WTC11 (cell line): ENCODE measurements at places on chromosomes 7 and 10.

DNA sequence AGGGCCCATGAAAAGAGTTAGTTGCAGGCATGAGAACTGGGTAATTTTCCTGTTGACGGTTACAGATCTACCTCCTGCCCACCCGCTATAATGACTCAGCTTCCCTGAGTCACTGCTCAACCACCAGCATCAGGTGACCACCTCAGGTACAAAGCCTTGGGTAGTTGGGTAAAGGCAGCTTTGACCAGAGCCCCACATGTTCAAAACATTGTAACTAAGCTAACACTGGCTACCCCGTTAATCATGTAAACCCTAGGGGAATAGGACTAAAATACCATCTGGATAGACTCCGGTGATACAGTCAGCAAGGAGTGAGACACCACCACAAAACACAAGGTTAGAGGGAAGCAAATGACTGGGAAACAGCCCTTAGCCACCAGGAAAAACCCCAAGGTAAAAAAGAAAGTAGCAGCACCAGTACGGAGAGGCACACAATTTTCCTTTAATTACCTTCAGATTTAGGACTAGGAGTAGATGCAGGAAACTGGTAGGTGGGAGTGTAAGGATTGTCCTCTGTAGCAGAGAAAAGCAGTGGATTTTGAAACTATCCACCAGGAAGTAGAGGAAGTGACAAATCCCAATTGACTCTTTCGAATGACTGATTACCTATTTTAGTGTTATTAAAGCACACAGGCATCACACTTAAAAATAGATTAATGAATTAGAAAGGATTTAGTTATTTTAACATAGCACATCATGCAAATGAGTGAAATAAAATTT, 103.5 kb upstream of the PDLIM1 start:
- no peak for DNase-seq

DNA sequence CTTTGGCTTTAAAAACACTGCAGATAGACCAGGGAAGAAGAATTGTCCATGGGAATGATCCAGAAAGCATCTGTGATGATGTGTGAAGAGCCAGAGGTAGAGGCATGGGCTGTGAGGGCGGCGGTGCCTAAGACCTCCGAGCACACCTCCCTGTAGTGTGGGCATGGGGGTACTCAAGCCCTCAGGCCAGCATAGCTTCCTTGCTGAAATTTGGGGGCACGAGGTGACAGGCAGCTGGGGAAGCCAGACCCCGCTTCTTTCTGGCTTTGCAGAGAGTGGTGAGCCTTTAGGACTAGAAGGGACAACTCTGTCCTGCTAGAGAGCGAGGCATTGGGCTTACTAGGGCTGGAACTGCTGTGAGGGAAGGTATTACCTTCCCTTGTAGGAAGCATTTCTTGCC, 187.7 kb upstream of the SH2B2 start:
- DNase-seq, result no peak

DNA sequence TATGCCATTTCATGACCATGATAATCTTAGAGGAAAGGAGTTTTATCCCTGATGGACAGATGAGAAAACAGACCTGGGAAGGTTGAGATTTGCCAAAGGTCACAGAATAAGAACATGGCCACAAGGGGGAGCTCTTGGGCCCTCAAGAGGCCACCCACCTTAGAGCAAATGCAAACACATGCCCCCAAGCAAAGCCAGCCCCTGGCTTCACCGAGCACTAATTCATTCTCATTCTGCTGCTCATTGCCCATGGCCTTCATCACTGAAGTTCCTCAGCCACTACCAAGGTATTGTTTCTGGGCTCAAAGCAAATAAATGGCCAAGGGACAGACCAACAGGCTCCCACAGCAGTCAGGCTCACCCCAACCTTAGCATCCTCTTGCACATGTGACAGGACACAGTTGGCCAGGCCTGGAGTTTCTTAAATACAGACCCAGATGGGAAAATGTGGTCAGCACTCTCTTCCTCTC, 44.2 kb downstream of the PDLIM1 start:
- peak; percentile 86 for DNase-seq

DNA sequence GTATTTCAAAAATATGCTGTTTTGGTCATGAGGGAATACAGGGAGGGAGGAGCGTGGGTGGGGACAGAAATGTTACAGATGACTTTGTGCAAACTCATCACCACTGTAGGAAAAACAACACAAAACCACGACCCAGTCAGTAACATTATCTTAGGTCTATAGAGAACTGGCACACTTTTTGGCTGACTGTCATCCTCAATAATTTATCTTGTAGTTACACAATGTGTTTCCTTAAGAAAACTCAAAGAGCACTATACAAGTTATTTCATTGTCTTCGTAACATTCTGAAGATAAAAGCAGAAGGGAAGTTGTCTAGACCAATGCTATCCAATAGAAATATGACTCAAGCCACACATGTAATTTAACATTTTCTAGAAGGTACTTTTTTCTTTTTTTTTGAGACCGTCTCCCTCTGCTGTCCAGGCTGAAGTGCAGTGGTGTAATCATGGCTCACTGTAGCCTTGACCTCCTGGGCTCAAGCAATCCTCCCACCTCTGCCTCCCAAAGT, 16.9 kb upstream of the CDK14 start:
- no peak for DNase-seq

GRCh38 chr10:10526846-10527245, 490.8 kb upstream of the CELF2 start:
- no peak for DNase-seq

DNA sequence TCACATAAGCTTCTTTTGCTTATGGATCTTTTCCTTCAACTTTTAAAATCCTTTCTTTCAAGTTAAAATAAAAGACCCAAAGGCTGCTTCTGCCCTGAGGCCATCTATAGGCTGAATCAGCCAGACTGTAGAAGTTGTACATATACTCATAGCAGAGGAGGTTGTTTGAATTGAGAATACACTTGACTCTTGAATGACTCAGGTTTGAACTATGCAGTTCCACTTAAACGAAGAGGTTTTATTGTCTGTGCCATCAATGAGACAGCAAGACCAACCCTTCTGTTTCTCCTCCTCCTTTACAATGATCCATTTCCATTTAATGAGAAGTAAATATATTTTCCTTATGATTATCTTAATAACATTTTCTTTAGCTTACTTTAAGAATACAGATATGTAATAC, 5.8 kb downstream of the ZNF365 start:
- no peak for DNase-seq

- DNase-seq, result no peak
These were observed 63.4 kb upstream of the GSDME start for GRCh38 chr7:24820730-24821044.

DNA sequence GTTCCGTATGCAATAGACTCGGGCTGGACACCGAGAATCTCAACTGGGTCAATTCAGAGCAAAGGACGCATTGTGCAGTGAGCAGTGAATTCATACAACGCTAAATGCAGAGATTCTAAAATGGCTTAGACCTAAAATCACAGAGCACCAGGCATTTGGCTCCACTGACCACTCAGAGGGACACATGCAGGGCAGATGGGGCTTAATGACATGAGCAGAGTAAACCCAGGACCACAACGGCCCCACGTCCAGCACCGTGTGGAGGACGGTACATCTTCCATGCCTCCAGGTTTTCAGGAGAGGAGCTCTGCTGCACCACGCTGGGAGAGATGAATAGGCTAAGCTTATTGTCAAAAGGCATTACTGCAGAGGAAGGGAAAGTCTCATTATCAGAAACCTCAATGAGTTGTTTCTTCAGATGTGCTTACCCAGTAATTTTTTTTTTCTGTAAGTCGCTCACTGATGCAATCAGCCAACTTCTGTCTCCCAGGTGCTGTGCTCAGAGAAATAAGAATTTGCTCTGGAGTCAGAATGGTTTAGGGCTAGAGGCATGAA, 555.0 kb downstream of the PTPRN2 start:
- no peak for DNase-seq

GRCh38 chr7:70765651-70766050, 366.3 kb upstream of the GALNT17 start:
- DNase-seq, result no peak

DNA sequence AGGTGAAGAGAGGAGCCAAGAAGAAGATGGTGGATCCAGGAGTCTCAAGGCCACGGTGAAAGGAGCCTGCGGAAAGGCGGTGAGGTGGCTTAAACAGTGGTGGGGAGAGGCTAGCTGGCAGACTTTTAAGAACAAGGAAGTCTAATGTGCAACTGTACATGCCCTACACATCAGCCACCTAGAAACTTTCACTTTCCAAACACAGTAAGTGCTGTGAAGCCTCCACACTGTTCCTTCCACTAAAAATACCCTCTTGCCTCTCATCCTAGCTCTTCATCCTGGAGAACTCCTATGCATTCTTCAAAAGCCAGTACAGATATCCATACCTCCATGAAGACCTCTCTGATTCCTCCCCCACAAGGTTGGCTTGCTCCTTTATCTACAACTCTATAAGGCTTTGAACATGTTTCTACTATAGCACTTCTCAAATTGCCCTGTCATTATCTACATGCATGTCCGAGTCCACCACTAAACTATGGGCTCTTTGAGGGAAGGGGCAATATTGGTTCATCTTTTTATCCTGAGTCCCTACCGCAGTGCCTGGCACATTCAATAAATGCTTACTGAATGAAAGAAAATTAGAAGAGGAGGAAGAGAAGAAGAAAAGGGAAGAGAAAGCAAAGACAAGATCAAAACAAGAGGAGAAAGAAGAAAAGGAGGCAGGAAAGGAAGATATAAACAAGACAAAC, 54.2 kb downstream of the DNAJC12 start:
- DNase-seq, result no peak

DNA sequence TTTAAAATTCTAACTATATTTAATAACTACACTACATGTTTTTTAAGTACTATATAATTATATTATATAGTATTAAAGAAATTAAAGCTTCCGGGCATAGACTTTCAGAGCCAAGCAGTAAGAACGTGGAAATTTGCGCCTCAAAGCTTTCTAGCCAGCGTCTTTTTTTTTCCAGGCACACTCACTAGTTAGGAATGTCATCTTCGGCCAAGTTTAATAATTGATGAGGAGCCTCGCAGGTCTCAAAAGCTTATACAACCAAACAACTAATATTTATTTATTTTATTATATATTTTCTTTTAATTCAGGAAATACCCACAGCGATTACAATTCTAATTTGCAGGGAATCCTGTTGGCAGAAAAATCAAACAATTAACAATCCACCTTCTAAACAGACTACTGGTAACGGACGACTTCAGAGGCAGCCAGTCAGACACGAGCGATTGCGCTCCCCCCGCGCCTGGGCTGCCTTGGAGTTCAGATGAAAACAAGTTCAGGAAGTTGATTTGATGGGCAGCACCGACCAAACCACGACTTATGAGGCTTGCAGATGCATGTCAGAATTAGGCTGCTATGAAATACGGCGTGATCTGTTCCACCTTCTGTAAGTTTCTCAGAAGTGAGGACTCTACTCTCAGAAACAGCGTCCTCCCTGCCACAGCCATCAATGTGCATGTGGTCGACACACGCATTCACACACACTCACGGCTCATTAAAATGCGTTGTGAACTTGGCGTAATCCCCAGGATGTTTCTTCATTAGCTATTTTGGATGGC, 431.8 kb upstream of the MGMT start:
- no peak for DNase-seq

- DNase-seq, result no peak
These were observed 183.5 kb upstream of the HABP2 start for GRCh38 chr10:113369365-113369694.

- DNase-seq, result no peak
These were observed 235.3 kb downstream of the PHF14 start for GRCh38 chr7:11208883-11209465.

- no peak for DNase-seq
These were observed 34.2 kb downstream of the C10orf67 start for GRCh38 chr10:23310404-23310803.

GRCh38 chr10:123147635-123148413, at the start of gene HMX2:
Gene HMX2 (plus strand): TSS chr10:123148136. CDS start chr10:123148379, 243 bp downstream.
- peak; percentile 83 for DNase-seq

DNA sequence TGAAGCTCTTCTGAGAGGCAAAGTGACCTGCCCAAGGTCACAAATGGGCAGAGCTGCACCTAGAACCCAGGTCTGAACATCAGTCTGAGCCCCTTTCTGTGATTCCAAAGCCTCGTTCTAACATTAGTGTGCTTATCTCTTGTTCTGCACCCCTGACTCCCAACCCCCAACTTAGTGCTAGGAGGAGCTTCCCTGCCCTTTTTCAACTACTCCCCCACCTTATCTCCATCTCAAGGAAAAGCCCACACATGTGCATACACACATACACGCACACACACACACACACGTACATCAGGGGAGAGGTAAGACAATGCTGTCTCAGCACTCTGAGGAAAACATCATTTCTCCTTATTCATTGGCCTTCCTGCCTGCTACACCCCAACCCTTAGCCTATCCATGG, 8.3 kb downstream of the PRRT4 start:
- DNase-seq, result no peak

DNA sequence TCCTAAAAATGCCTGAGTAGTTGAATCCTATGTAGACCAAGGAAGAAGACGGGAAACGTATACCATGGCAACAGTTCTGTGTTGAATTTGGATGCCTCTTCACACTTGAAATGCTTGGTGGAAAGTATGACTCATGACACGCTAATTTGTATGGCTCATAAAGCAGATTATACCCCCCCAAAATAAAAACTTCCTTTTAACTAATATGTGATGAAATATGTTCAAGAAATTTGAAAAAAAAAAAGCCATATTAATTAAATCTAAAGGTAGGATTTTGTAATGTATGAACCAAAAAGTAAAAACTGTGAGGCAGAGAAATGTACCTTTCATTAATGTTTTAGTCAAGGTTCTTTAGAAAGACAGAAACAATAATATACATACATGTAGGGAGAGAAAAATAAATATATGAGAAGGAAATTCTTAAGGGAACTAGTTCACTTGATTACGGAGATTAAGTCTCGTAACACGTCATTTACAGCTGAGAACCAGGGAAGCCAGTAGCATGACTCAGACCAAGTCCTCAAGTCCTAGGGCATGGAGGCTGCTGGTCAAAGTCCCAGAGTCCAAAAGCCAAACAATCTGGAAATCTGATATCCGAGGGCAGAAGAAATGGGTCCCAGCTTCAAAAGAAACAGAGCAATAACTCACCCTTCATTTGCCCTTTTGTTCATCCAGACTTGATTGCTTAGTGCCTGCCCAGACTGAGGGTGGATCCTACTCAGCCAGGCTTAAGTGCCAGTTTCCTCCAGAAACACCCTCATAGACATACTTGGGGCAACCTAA, 485.1 kb downstream of the SEMA3D start:
- DNase-seq, result no peak

DNA sequence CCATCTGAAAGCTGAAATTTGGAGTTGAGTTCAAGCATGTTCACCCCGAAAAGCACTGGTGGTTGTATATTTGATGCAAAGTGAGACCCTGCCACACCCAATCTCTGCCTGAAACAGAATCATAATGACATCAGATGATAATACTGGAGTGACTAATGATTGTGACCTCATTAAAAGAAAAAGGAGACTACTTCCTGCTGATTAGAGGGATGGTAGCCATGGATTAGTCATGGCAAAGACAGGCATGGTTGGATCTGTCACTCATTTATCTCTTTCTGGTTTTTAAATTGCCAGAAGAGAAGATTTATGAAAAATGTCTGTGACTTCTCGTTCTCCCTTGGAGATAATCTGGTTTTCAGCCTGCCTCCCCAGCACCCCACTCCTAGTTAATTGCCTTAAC, 101.2 kb downstream of the BAMBI start:
- no peak for DNase-seq
